Suppressor macrophage treated with lipopolysaccharide for 4 hours (primary cell): ENCODE measurements at places on chromosomes 4 and X.

GRCh38 chrX:151806967-151807540 is 72.5 kb downstream of the CNGA2 start:
- no peak for DNase-seq

GRCh38 chr4:90162566-90162965 is 35.4 kb downstream of the CCSER1 start:
- no peak for DNase-seq

DNA sequence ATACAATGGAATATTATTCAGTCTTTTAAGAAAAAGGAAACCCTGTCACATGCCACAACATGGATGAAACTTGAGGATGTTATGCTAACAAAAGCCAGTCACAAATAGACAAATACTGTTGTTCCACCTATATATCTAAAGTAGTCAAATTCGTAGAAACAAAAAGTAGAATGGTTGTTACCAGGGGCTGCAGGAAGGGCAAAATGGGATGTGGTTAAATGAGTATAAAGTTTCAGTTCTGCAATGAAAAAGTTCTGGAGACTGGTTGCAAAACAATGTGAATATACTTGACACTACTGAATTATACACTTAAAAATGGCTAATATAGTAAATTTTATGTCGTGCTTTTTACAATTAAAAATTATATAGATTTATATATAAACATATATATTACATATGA is 12.2 kb downstream of the SPOCK3 start:
- peak; percentile 78 for DNase-seq

DNA sequence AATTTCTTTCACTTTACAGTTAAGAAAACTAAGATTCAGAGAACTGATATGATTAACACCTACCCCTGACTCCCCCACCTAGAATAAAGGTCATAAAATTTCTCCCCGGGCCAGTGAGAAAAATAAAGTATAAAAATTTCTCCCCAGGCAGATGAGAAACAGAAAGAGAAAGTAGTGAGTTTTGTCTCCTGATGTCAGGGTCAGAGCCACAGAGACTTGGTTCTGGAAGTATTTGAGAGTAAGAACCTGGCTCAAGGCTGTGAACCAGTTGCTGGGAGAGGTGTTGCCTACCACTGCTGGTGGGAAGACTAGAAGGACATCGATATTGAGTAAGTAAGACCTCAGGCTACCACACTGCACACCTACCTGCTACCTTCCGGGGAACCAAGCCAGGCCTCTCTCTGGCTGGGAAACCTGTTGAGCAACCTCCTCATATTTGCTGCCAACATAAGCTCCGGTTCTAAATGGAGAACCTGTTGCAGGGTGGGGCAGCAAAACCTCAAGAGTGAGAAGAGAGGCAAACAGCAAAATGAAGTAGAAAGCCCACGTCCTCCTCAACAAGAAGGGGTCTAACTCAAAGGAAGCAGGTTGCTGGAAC is 104.2 kb upstream of the PUDP start:
- DNase-seq: peak; percentile 11

GRCh38 chr4:181692965-181693364 is 550.2 kb upstream of the TENM3 start:
- no peak for DNase-seq

GRCh38 chrX:152637649-152638442 is at the start of gene GABRQ:
GABRQ (plus strand) TSS chrX:152637895; CDS start chrX:152638203, 308 bp downstream.
- no peak for DNase-seq

DNA sequence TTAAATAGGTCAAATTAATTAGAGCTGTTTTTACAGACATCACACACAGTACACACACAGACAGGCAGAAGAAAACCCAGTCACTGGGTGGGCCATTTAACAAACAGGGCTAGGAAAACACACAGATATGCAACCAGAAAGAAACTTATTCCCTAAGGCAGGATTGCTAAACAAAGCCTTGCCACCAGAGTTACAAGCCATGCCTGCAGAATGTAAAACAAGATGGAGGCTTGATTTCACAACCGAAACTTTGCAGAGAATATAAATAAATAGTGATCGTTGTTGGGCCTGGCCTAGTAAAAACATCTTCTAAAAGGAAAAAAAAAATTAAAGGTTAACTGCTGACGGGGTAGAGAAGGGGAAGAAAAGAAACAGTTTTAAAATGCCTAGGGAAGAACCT is 212.3 kb downstream of the NAP1L3 start:
- no peak for DNase-seq

GRCh38 chr4:143626134-143626911 is 74.2 kb downstream of the FREM3 start:
- no peak for DNase-seq

DNA sequence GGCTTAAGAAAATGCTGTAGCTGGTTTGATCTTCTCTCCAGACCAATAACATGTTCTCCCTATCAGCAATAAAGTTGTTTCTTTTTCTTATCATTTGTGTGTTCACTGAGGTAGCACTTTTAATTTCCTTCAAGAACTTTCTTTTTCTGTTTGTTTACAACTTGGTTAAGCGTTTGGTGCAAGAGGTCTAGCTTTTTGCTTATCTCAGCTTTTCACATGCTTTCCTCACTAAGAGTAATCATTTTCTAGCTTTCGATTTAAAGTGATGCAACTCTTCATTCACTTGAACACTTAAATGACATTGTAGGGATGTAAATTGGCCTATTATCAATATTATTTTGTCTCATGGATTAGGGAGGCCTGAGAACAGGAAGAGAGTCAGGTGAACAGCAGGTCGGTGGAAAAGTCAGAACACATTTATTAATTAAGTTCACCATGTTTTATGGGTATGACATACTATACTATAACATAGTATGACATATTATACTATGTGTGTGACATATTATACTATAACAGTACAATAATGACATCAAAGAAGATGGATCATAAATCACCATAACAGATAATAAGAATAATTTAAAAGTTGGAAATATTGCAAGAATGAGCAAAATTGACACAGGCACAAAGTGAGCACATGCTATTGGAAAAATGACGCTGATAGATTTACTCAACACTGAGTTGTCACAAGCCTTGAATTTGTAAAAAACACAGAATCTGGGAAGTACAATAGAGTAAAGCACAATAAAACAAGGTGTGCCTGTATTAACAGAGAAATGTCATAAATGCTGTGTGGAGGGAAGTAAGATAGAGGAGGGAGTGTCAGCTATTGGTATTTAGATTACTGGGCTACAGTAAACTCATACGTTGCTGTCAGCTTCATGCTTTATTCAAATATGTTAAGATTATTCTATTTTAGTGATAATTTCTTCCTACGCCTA is 218.6 kb upstream of the SLC7A11 start:
- peak; percentile 12 for DNase-seq

- no peak for DNase-seq
These were observed 8.5 kb upstream of the NXF3 start for GRCh38 chrX:103101299-103102042.

GRCh38 chr4:102439236-102439614 is 61.9 kb upstream of the NFKB1 start:
- peak; percentile 92 for DNase-seq

- DNase-seq: no peak
These were observed 146.2 kb upstream of the PDE5A start for GRCh38 chr4:119774840-119775239.
